Mucosa of descending colon (tissue), 3 donors: ENCODE measurements at places on chromosomes 11 and 22. TPM values are rescaled to one million over a fixed set of nuclear protein-coding genes. Genes with fewer than 3 reads are reported as not detected.
A peak's percentile ranks its signal among the peaks of the same experiment; 100 is the strongest.

DNA sequence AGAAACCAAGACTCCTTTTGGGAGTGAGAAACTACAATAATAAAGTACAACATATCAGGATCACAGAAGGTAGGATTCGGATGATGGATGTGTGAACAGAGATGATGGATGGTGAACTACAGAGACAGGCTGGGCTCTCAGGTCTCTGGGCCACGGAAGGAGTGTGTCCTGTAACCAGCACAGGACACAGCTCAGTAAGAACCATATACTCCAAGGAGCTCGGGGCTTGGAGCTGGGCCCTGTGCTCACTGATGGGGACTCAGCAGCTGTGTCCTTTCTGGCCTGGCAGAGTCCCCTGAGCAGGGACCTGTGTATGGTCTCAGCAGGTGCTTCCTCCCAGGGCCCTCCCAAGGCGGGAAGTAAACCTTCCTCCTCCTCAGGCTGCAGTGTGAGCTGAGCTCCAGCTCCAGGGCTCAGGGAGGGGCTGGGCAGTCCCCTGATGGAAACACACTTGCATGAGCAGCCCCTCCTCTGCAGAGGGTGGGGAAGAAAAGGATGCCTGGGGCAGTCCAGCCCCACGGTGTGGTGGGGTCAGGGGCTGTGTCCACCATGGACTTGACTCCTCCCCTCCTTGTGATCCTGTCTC is 39.8 kb upstream of the TOP3B start:
- no peak for DNase-seq

DNA sequence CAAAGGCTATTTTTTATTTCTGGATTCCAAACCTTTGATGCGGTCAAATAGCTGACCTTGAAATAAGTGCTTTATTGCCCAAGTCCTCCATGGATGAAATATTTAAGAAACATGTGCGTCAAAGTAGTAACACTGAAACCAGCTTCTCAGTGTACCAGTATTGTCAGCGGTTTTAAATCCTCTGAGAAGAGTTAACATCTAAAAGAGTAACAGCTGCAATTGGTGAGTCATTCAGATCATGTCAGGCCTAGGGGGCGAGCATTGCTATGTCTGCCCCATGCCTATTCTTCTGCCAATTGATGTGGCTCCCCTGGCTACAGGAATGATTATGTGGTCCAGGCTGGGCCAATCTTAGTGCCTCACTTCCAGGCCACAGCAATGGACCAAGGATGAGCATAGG is 263.3 kb upstream of the SORL1-AS1 start:
- no peak for DNase-seq

- DNase-seq: peak; percentile 67
Observed at GRCh38 chr22:30572840-30573593, 1.4 kb downstream of the GAL3ST1 start.

DNA sequence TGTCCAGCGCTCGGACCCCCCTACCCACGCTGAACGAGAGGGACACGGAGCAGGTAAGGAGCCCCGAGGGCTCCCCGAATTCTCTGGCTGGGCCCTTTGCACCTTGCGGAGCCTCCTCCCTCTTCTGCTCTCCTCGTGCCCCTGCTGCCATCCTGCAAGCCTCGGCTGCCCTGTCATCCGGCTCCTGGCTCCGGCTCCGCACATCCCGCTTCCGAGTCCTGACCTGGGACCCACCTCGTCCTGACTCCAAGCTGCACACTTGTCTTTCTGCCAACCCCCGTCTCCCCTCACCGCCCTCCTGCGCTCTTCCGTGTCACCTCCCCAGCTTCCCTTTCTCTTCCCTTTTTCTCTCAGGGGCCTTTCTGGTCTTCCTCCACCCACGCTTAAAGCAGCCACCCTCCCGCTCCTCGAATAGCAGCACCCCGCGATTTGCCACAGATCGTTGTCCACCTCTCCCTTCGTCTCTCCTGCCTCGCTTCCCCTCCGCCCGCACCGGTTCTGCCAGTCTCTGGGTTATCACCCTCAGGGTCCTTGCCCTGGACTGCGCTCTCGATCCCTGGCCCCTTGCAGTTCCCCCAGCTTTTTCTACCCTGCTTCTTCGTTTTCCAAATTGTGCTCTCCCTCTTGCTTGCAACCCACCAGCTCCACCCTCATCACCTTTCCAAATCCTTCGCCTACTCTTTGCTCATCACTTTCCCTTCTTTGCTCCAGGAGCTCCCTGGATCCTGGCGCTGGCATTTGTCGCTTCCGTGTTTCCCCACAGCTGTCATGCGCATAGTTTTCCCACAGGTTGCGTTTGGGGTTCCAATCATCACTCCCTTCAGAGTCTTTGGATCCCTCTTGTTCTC is 822 bp downstream of the MARK2 start:
- DNase-seq: peak; percentile 74

- no peak for DNase-seq
Observed at GRCh38 chr11:130115218-130115617, 44.4 kb upstream of the ST14 start.

DNA sequence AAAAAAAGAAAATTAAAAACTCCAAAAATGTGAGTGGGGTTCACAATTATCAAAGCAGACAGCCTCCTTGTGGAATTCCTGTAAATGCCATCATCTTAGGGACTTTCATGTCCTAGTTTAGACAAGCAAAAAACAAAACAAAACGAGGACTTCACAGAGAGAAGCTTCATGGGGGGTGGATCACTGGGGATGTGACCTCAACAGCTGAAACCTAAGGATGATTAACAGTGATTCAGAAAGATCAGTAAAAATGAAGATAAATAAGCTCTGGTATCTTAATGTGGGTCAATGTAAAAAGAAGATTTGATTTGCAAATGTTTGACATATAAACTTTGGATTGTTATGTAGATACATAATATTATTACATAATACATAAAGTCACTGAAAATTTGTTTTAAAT is 8.1 kb upstream of the OR10W1 start:
- DNase-seq: no peak

DNA sequence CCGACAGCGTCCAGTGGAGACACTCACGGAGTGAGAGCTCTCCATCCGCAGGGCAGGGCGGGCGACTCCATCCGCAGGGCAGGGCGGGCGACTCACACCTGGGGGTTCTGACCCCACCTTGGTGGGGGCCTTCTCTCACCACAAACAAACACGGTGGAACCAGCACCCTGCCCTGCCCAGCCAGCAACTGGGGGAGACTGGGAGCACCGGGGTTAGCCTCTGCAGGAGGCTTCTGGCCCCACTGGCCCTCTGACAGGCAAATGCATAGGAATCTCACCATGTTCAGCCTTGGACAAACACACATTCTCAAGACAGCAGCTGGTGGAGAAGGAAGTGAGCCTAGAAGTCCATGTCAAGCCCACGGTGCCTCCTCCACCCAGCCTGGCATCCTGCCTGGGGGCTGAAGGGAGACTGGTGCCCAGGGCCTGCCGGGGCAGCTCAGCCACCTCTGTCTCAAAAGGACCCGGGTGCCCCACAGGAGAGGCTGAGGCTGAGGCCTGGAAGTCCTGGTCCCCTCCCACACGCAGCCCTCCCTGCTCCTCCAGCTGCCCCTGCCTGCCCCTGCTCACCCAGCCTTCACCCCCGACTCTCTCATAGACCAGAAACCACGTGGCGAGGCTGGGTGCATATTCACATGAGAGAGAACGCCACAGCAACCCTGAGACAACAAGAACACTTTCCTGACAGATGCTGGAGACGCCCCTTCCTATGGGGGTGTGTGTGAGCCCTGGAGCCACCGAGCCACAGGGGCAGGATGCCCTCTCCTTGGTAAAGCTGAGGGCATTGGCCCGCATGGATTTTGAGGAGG is 98.4 kb upstream of the B3GAT1 start:
- DNase-seq: peak; percentile 40

GRCh38 chr11:134390706-134391569 is 21.1 kb downstream of the B3GAT1 start:
- no peak for DNase-seq

- no peak for DNase-seq
Observed at GRCh38 chr11:105829084-105829483, 193.0 kb downstream of the MSANTD4 start.

DNA sequence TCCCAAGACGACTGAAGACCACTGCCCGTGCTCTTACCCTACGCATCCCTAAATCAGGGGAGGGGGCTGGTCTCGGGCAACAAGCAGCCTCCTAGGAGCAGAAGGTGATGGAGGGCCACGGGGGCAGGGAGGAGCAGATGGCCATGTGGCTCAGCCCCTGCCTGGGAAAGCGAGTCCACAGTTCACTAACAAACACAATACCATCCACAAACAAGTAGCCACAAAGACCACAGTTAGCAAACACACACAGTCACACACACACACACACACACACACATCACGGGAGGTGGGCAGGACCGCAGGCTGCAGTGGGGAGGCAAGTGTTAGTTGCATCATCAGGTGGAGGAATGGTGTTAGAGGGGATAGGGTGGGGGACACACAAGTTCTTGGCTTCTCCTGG is 13.2 kb upstream of the FXYD2 start:
- no peak for DNase-seq

DNA sequence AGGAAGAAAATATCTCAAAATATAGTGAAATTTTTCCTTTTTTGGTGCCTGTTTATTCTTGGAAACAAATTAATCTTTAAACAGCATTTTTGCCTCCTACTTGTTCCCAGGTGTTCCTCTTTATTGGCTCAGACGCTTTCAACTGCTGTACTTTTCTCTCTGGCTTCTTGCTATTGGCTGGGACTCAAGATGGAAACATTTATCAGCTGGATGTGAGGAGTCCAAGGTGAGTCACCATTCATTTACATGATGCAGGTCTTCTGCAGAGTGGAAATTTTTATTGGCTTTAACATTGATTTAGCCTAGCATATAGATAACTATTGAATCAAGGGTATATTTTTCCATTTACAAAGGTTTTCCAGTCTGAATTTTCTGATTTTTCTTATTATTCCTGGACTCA is 34.4 kb upstream of the DNAJB13 start:
- DNase-seq: no peak

GRCh38 chr22:43753688-43754087 is 58.4 kb downstream of the EFCAB6 start:
- DNase-seq: no peak

DNA sequence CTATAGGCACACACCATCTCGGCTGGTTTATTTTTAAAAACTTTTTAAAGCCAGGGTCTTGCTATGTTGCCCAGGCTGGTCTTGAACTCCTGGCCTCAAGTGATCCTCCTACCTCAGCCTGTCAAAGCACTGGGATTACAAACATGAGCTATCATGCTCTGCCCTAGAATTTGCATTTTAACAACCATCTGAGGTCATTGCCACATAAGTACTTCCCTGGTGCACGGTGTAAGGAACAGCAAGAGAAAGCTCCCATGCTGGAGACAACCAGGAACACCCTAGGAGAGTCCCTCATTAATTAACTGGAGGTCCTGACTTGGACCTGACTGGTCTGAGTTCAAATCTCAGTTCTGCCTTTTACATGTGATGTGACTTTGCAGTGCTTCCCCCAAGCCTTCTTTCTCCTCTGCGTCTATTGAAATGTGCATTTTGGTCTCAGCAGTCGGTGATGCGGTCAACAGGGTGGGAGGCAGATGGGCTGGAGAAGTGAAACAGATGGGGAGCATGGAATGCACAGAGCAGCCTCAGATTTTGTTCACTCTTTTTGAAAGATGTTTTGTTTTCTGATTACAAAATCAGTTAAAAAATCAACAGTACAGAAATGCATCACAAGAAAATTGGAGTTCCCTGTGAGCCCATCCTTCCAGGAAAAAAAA is 146.5 kb downstream of the MYO18B start:
- no peak for DNase-seq

DNA sequence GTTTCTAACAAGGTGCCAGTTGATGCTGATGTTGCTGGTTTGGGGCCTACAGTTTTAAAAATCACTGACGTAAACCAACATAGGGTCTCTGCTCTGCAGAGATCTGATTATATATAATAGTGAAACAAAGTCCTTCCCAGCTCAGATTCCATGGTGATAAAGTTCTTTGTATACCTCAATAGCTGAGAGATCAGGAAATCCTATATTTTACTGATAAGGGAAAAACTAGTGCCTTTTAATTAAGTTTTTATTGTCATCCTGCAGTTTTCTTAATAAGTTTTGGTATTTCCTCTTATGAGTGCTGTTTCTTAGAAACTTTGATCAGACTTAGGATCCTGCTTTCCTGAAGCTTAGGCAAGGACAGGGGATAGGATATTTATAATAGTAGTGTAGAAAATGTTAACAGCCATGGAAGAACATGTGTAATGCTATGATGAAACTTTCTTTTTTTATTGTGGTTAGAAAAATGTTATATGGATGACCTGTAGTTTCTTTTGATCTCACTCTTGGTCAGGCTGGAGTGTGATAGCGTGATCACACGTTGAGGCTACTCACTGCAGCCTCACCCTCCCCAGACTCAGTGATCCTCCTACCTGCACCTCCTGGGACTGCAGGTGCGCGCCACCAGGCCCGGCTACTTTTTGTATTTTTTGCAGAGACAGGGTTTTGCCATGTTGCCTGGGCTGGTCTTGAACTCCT is 14.1 kb downstream of the CAPRIN1 start:
- DNase-seq: no peak

Gene SPTBN2
- 6.3 TPM for total RNA-seq

Gene CNTN5
- 0.35 TPM for total RNA-seq

Gene SMC1B
- not detected for total RNA-seq

Gene GGT5
- 2.3 TPM for total RNA-seq

Gene EHF
- 372 TPM for total RNA-seq
